ENCODE measurements at places on chromosomes 1 and 21.

DNA sequence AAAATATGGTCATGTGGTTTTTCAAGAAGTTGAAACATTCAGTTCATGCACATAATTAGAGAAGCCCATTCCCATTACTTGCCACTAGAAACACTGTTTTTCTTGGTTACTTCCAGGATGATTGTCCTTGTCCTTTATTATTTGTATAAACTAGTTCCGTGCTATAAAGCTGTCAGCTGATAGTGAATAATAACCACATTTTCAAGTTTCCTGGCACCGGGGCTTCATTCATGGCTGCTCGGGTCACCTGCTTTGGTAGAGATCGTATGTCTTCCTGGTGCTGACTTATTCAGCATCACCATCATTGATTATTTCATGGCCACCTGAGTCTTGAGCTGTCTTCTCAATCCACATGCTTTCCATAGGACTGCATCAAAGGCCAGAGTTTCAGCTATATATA is 62.9 kb upstream of the ZNF326 start:
- no peak for DNase-seq

GRCh38 chr1:30532621-30533020 is 190.8 kb downstream of the MATN1 start:
- no peak for DNase-seq

DNA sequence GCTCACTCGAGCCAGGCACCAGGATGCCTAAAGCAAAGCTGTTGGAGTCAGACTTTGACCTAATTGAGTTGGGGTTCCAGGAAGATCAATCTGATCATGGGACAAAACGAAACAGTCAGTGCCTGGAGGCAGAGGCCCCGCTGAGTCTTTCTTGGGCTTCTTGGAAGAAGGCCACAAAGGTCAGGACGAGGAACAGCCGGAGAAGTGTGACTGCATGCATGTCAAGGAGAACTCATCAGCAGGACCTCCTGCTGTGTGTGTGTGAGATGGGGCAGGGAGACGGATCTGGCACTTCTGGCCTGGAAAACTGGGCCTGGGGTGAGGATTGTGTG is 190.8 kb downstream of the CAMTA1 start:
- no peak for DNase-seq

DNA sequence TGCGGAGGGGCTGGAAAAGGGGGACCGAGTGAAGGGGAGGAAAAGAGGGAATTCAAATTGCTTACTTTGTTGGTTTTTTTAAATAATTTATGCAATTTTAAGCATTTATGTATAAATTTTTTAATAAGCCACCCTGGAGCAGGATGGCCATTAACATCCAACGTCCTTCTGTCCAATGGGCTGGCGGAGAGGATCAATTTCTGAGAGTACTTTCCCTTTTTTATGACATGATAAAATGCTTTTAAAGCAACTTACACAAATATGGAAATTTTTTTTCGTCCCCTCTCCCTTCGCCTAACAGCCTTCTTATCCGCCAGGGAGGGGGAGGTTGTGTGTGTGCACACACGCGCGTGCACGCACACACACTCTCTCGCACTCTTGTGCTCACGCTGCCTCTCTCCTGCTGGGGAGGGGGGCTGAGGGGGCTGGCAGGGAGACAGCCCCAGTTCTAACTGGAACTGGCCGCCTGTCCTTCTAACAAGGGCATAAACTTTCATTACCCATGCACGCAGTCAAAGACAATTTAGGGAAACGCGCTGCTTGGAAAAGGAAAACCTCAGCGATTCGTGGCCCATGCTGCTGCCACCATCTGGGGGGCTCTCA is 123.2 kb downstream of the CASZ1 start:
- no peak for DNase-seq

DNA sequence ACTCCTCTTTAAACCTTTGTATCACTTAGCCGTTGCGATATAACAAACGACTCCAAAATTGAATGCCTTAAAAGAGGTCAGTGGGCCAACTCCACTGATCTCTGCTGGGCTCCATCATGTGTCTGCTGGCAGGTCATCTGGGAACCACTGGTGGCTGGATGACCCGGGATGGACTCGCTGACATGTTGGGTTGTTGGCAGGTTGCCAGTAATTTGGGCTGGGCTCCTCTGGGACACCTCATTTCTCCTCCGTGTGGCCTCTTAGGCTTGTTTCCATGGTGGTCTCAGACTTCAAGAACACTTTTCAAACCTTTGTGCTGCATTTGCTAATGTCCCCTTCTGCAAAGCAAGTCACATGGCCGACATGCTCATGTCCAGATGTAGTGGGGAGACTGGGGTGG is 139.3 kb upstream of the POU3F1 start:
- DNase-seq = no peak

DNA sequence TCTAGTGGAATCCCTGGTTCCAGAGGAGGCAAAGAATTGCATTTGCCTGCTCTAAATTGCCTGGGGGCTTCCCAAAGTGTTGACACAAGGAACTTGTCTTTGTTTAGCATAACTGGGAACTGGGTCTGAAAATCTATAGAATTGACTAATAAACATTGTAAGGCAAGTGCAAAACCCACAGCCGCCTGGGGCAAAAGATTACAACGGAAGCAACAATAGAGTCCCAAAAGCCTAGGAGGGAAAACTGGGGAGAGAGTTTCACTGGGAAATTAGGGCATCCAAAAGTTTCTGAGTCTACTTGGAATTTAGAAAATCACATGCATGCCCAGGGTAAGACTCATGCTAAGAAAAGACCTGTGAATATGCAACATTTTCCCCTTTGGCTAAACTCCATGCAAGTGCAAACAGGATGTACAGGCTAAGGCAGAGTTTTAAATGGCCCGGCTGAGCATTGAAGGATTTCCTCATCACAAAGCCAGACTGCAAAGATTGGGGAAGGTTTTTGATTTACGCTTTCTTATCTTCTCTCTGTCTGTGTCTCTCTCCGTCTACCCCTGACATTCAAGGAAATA is 725.3 kb upstream of the NCAM2 start:
- no peak for DNase-seq

DNA sequence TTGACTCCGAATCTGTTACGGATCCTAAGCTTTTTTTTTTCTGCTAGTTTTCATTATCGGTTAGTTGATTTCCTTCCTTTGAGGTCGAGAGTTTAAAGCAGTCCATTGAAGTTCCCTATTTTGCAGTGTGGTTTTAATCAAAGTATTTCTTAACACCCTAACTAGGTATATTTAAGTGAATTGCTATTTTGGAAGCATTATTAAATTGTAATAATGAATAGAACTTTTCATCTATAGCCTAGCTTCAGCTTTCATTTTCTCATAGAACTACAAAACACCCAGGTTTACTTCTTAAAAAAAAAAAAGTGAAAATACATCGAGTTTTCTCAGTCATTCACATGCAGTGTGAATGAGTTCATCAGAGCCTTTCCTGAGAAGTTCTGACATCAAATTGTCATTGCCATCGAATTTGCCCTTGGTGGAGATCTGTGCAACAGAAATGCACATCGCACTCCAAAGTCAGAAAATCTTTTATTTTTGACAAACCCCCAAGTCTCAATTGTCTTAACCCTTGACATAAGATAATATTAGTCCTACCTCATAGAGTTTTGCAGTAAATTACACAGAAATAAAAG is 1.1 kb upstream of the LBR start:
- DNase-seq = no peak

- no peak for DNase-seq
Observed at GRCh38 chr1:210905944-210906453, 227.9 kb downstream of the KCNH1 start.

DNA sequence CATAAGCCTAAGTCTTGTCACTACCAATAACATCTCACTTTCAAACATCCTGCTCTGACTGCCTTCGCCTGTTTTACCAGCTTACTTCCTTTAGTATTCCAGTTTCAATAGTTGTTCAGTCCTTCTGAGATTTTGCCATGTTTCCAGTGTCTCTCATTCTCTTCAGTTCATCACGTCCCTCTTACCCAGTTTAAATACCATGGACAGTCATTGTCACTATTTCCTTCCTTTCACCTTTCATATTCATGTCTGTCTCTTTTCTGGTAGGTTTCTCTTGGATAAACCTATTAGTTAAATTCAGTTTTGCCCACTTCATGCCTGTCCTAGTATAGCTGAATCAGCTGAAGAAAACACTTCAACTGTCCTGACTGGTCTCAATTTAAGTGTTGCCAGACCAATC is 5.9 kb downstream of the ATF6 start:
- DNase-seq = no peak

All from activated naive CD8-positive, alpha-beta T cell treated with anti-CD3 and anti-CD28 coated beads, Interleukin-2, amount 50 U/mL, for 16 hours (primary cell).